ENCODE measurements at places on chromosomes 6 and 20.

DNA sequence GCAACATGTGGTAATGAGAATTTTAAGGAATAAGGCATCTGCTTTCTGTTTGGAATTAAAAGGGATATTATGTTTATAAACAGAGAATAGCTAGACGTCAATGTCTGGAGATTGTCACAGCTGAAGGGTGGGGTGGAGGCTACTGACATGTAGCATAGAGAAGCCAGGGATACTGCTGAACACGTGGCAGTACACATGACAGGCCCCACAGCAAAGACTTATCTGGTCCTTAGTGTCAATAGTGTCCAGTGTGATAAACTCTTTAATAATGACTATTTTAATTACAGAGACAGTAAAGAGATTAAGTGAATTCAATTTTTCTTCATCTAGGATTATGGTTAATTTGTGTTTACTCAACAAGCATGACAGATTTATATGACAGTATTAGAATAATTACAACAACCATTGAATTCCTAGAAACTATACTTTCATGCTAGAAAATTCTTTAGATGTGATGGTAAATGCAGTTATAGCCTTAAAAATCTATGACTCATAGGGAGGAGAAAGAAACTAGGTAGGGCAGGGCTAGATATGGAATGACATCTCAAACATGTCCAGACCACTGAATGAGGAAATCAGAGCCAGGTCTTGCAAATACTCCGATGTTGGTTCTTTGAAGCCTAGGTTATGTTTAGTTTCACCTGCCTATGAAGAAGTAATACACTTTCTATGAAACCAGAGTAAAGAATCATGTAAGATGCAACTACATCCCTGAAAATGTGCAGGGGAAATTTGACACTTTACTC is 399.5 kb downstream of the PHF3 start:
- no peak for DNase-seq

DNA sequence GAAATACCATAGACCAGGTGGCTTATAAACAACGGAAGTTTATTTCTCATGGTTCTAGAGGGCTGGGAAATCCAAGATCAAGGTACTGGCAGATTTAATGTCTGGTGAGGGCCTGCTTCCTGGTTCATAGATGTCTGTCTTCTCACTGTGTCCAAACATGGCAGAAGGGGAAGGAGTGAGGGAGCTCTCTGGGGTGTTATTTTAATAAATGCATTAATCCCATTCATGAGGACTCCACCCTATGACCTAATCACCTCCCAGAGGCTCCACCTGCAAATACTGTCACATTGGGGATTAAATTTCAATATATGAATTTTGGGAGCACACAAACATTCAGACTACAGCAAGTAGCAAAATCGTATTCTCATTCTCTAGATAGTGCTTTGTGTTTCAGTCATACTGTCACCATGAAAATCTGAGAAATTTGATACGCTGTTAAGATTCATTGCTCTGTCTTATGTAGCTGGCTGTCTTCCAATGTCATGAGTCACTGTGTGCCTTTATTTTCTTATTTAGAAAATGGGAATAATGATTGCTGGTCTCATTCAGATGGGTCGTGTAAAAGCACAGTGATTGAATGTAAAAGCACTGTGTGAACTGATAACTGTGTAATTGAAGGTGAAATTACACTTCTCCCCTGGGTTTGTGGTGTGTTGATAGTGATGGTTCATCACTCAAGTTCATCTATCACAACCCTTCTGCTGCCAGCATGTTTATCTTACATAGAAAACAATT is 8.9 kb upstream of the ERVFRD-1 start:
- DNase-seq = no peak

- no peak for DNase-seq
Observed at GRCh38 chr20:11919581-11919980, 1.9 kb downstream of the BTBD3 start.

- DNase-seq = no peak
Observed at GRCh38 chr20:46985671-46986070, 91.0 kb downstream of the EYA2 start.

GRCh38 chr6:92864966-92865555 is 554.3 kb downstream of the EPHA7 start:
- no peak for DNase-seq
